ENCODE measurements at places on chromosomes 5 and 9.

GRCh38 chr5:158384535-158385481 lies 525.9 kb upstream of the CLINT1 start:
- peak; percentile 89 for DNase-seq

DNA sequence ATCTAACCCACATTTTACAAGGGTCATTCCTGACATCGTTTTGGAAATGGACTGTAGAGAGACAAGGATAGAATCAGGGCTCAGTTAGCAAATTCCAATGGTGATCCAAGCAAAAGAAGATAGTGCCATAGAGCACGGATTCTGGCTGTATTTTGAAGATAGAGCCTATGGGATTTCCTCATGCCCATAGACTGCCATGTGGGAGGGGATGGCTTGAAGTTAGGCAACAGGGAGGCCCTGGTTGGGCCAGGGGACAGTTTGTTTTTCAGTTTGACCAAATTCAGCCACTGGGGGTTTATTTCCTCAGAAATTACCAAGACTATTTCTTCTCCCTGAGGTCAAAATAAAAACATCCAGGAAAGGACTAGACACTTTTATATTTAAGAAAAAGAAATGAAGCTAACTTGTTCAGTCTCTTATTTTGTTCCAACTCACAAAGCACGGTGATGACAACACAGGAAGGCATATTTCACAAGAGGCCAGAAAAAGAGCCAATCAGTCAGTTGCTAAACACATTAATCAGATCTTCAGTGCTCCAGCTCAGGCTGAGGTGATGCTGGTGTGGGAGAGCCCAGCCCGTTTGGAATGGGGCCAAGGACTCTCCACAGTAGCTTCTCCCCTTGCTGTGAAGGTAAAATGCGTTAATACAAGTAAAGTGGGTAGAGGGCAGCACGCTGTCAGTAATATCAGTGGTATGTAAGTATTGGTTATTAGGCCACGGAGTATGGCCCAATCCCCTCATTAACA lies 4.4 kb upstream of the DCTN4 start:
- peak; percentile 34 for DNase-seq

DNA sequence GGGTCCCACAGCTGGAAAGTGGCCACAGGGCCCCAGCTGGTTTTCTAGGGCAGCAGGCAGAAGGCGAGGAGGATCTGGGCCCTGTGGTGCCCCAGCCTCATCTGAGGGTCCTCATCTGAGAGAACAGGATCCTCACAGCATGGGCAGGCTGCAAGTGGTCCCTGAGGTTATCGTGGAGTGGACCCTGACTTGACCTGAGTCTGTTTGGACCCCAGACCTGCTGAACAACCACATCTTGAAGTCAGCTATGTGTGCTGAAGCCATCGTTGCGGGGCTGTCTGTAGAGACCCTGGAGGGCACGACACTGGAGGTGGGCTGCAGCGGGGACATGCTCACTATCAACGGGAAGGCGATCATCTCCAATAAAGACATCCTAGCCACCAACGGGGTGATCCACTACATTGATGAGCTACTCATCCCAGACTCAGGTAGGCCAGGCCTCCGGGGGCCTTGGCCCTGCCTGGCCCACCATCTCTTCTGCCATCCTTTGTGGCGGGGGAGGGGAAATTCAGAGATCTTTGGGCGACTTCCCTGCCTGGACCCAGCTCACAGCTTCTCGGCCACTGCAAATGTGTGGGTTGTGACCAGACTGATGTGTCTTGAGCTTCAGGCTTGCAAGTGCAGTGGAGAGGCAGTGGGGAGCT lies 24.0 kb downstream of the TGFBI start:
- DNase-seq, result no peak

DNA sequence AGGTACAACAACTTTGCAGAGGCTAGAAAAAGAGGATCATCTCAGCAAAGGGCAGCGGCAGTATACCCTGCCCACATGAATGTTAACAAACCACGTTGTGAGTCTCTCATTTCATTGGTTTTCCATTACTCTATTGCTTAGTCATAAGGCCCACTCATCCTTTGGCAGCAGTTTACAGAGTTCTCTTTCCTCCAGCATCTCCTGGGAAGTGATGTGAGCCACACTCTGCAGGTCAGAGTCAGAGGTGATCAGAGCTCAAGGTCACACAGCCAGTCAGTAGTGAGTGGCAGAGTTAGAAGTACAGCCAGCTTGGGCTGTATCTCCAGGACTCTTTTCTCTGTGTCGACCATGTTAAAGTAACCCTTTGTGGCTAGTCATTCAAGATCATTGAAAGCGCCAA lies 599.6 kb upstream of the GRAMD2B start:
- DNase-seq, result no peak

DNA sequence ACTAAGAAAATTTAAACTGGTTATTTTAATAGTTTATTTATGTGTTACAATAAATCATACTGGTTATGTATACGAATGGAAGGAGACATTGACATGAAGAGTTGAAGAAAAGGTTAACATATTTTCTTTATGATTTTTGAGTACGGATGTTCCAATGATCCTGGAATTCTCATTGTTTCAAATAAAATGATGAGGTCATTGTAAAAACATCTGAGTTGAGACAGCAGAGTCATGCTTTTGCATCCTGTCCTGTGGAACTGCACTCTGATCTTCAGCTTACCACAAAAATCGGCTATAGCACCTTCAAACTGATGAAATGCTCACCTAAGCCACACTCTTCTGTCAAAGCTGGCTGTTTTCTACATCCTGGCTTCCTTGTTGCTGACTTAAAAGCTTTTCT lies 67.8 kb downstream of the PTCD2 start:
- peak; percentile 83 for DNase-seq
